Left kidney (tissue), 8 donors: ENCODE measurements at places on chromosomes 3 and 15. TPM values are rescaled to one million over a fixed set of nuclear protein-coding genes. Genes with fewer than 3 reads are reported as not detected.

CYP19A1 gene
- not detected for polyA plus RNA-seq

ZNF80 gene
- 0.15 TPM for polyA plus RNA-seq

GABRR3 gene
- polyA plus RNA-seq = 0.03 TPM

PRR20G gene
- not detected for polyA plus RNA-seq

RPL39L gene
- polyA plus RNA-seq = 18.6 TPM

BBX gene
- 70.1 TPM for polyA plus RNA-seq

GOLGA8S gene
- 1.4 TPM for polyA plus RNA-seq

ENTPD3 gene
- 2.9 TPM for polyA plus RNA-seq

CCDC39 gene
- polyA plus RNA-seq = 9.8 TPM

EAF2 gene
- 9.1 TPM for polyA plus RNA-seq

IL16 gene
- polyA plus RNA-seq = 4.9 TPM

SPTBN5 gene
- polyA plus RNA-seq = 2.8 TPM

GHRL gene
- polyA plus RNA-seq = 2.7 TPM
